ENCODE measurements at places on chromosomes 2 and 18. TPM values are rescaled to one million over a fixed set of nuclear protein-coding genes. Genes with fewer than 3 reads are reported as not detected.

- peak; percentile 16 for DNase-seq
Measured at GRCh38 chr2:76679025-76679396, 843.2 kb downstream of the LRRTM4 start.

- no peak for DNase-seq
Measured at GRCh38 chr2:120861191-120861575, 125.5 kb downstream of the GLI2 start.

GRCh38 chr2:130258356-130258755 is 60.1 kb upstream of the TUBA3E start:
- no peak for DNase-seq

GRCh38 chr18:79068341-79068936 is 755 bp upstream of the ATP9B start:
- no peak for DNase-seq

DNA sequence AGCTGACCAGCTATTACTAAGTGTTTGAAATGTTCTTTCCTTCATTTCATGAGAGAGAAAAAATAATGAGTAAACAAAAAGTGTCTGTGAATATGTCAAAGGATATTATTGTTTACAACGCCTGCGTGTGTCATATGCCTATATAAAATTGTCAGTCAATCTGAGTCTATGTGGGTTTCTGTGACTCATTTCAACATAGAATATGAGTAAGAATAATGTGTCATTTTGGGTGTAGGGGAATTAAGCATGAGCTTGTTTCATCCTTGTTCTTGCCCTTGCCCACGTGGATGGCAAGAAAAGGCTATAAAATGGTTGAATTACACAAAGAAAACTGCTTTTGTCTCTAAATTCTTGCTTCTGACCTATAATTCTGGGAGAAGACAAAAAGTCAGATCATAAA is 466.0 kb downstream of the PTH2R start:
- DNase-seq = peak; percentile 71

GRCh38 chr2:104865096-104865470 is 11.2 kb downstream of the POU3F3 start:
- no peak for DNase-seq

GRCh38 chr2:3626118-3626811 is 31.4 kb downstream of the COLEC11 start:
- no peak for DNase-seq

DNA sequence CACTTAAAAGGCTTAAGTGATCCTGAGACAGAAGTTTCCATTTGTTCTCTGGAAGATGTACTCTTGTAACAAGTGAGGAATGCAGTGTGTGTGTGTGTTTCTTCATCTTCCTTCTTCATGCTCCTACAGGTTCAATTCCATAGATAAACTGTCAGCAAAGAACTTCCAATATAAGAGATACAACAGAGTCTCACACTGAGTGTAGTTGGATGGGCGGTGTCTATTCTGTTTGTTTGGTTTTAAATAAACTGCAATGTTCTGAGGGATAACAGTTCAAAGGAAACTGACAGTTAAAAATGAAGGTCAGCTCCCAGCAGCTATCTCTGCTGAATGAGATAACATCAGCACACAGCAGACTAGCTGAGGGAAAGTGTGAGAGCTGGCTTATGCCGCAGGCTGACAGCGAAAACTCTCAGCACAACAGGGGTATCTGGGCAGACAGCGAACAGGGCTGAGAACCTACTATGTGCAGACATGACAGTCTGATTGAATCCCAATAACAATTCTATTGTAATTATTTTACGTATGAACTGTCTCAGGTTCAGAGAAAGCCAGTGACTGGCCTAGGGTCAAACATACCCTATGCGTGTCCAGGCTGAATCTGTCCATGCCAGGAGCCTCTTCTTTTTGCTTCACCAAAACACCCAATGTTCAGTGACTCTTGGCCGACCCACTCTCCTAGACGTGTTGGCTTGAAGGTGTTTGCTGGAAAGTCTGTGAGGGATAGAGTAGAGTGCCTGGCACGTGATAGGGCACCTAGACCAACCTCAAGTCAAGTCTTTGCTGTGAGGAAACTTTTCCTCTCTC is 201.9 kb upstream of the TRIB2 start:
- peak; percentile 46 for DNase-seq

DNA sequence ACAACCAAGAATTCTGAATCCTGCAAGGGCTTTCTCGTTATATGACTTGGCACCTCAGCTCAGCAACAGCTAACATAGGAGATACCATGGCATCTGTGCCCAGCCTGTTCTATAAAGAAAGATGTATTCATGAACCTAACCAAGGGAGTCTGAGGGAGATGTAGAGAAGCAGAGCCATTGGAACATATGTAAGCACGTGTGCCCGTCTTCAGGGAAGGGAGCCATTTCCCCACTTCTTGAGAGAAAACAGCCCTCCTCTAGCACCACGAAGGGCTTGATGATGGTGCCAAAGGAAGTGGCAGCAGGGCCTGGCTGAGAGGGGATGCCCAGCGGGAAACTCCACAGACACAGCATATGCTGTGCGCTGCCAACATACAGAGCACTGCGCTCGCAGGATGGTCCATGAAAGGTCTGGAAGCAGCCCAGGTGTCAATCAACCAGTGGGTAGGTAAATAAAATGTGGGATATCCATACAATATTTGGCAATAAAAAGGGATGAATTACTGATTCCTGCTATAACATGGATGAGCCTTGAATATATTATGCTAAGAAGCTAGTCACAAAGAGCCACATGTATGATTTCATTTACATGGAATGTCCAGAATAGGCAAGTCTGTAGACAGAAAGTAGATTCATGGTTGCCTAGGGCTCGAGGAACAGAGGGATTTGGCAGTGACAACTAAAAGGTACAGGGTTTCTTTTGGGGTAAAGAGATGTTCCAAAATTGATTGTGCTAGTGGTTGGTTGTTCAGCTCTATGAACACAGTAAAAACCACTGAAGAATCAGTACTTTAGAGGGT is 16.1 kb downstream of the TMEM247 start:
- DNase-seq = peak; percentile 60

DNA sequence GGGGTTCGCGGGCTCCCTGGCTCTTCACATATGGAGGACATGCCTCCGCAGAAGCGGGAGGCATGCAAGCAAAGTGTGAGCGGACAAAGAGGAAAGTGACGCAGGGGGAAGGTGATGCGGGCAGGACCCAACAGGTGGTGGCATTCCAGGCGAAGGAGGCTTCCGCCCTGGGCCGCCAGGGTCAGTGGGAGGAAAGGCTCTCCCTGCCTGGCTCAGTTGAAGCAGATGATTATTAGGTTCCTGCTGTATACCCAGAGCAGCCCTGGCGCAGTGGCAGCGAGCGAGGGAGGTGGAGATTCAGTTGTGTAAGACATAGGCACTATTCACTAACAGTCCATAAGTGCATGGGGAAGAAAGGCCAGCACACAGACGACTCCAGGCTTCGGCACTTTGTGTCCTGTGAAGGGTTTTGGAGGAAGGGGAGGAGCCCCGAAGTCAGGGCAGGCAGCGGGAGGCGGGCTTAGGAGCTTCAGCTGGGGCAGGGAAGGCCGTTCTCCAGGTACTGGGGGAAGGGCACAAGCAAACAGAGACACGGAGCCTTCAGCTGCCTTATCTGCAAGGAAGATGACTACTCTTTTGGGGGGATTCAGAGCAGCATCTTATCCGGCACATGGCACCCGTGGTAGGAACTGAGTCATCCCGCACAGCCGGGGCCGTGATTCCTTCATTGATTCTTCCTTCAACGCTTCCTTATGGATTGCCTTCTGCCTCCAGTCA is 89.8 kb downstream of the TGOLN2 start:
- DNase-seq = peak; percentile 84

- DNase-seq = no peak
Measured at GRCh38 chr2:42288811-42289210, 72.2 kb downstream of the COX7A2L start.

GRCh38 chr18:54387631-54388030 is 29.9 kb downstream of the C18orf54 start:
- DNase-seq = no peak

- peak; percentile 100 for DNase-seq
Measured at GRCh38 chr2:138071720-138072719, 107.7 kb downstream of the HNMT start.

DNA sequence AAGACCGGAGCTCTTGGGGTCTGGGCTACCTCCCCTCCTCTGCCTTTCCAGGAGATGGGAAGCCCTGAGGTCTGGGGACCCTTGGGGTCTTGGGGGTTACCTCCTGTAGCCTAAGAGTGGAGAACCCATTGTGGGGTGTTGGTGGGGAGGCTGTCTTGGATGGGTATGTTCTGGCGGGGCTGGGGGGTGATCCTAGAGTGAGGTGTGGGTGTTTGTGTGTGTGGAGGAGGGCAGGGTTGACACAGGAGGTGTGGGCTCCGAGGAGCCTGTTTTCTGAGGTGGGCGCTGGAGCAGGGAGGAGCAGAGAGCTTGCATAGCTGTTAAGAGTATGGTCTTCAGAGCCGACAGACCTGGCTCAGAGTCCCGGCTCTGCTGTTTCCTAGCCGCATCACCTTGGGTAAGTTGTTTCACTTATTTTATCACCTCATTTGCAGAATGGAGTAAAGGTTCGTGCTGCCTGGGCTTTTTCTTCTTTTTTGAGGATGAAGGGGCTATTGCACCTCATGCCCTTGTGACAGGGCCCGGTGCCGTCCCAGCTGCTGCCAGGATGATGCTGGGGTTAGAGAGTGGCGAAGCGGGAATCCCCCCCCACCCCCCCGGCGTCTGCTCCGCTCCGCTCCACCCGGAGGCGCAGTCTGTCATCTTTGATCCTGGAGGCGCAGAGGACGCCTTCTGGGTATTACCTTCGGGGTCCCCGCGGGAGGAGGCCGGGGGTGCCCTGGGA is 17.2 kb downstream of the TET3 start:
- DNase-seq = no peak

GRCh38 chr2:205405194-205405593 is 277.1 kb upstream of the NRP2 start:
- DNase-seq = peak; percentile 49

GRCh38 chr2:82089518-82089917 is 1785.0 kb upstream of the LRRTM1 start:
- no peak for DNase-seq

The LMAN2L gene
- 16.4 TPM for total RNA-seq

The ATP6V1B1 gene
- not detected for total RNA-seq

The CHPF gene
- total RNA-seq = 93.1 TPM

The TNFRSF11A gene
- 1.1 TPM for total RNA-seq

The MAP3K20 gene
- 46.8 TPM for total RNA-seq

The FMNL2 gene
- 46.5 TPM for total RNA-seq

The GLI2 gene
- total RNA-seq = 0.44 TPM

The GAREM1 gene
- 2.3 TPM for total RNA-seq

The VWC2L gene
- total RNA-seq = not detected

The PAIP2B gene
- total RNA-seq = 0.75 TPM
